ENCODE measurements at places on chromosomes 6 and 20.

- DNase-seq = no peak
These were observed 6.2 kb downstream of the ZBTB2 start for GRCh38 chr6:151385177-151385576.

GRCh38 chr6:41289815-41290214 is 3.3 kb upstream of the TREM1 start:
- no peak for DNase-seq

DNA sequence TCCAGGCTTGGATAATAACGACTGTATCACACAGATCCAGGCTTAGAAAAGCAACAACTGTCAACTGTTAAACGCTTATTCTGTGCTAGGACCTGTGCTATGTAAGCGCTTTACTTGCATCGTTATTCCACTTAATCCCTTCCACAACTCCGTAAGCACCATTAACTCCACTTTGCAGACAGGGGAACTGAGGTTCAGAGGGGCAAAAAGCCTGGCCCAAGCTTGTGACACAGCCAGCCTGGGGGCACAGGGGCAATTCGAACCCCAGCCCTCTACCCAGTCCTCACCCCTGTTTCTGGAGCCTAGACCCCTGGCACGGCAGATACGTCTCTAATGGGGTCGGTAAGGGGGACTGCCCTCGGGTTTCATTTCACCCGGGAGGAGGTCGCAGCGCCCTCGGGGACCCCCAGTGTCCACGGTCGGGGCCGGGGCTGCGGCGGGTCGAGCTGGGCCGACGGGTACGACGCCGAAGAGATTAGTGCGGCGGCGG is 411 bp downstream of the DSN1 start:
- DNase-seq = no peak

DNA sequence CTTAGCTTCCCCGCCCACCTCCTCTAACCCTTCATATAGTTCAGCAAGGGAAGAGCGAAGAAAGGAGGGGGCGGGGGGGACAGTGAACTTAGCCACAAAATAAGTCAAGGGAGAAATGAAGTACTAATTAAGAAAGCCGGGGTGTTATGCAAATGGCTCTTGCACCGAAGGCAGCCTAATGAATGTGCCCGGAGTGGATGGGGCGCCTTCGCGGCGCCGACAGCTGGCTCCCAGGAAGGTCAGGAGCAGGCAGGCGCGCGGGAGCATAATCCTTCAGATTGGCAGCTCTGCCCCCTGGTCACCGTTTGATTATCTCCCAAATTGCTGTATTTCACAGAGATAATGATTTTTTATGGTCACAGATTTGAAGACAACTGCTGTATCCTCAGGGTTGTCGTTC is 395.1 kb downstream of the TFAP2B start:
- DNase-seq = no peak

All from stimulated activated CD4-positive, alpha-beta T cell treated with anti-CD3 and anti-CD28 coated beads, TNF-alpha, amount 100 ng/mL, for 1 hour (primary cell).